ENCODE measurements at places on chromosomes 12 and 14. TPM values are rescaled to one million over a fixed set of nuclear protein-coding genes. Genes with fewer than 3 reads are reported as not detected.

Gene OVCH1
- under 0.01 TPM for total RNA-seq

Gene SYNDIG1L
- not detected for total RNA-seq

- DNase-seq: no peak
- H3K27me3 ChIP-seq: no peaks in the 10 kb centered on the region
- no peaks in the 10 kb centered on the region for H3K4me1 ChIP-seq
- H3K27ac ChIP-seq: no peak overlapping the region
- no peak overlapping the region for H3K4me3 ChIP-seq
Measured at GRCh38 chr12:107485731-107486130, 199.9 kb upstream of the PWP1 start.

- peaks cover 48% of the 10 kb centered on the region for H3K4me1 ChIP-seq
- H3K27me3 ChIP-seq: no peaks in the 10 kb centered on the region
- peak; percentile 13 for DNase-seq
- no peaks in the 10 kb centered on the region for H3K36me3 ChIP-seq
- H3K4me3 ChIP-seq: peak overlapping the region; percentile 81
Measured at GRCh38 chr14:52315355-52315718, 1.2 kb downstream of the PTGER2 start.

GRCh38 chr12:59895166-59895775, 299.4 kb downstream of the SLC16A7 start:
- no peaks in the 10 kb centered on the region for H3K27me3 ChIP-seq
- H3K27ac ChIP-seq: no peak overlapping the region
- H3K36me3 ChIP-seq: no peaks in the 10 kb centered on the region
- no peak overlapping the region for H3K4me3 ChIP-seq
- no peaks in the 10 kb centered on the region for H3K4me1 ChIP-seq
- no peak for DNase-seq

DNA sequence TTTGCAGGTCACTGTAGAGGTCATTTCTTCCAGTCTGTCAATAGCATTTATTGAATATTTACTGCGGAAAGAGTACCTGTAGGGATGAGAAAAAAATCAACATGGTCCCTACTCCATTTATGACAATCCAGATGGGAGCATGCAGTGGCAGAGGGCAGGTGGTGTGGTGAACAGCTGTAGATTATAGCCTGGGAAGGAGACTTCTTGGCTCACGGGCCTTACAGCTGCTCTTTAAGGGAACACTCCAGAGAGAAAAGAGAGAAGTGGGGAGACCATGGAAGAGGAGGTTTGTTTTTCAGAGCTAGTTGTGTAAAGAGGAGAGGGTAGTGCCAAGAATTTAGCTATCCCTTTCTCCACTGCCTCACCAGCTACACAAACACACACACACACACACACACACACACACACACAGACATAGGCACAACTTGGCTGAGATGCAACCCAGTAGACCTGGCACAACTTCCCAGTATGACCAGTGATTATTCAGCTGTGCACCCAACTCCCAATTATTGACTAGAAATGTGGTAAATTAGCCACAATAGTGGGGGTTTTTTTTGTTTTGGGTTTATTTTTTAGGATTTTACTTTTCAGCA, 41.0 kb downstream of the GPHB5 start:
- no peaks in the 10 kb centered on the region for H3K27me3 ChIP-seq
- no peak overlapping the region for H3K27ac ChIP-seq
- no peak overlapping the region for H3K4me3 ChIP-seq
- no peak for DNase-seq
- no peaks in the 10 kb centered on the region for H3K4me1 ChIP-seq
